ENCODE measurements at places on chromosomes 3 and 15.

GRCh38 chr3:118400886-118401285 is 633.8 kb downstream of the IGSF11 start:
- DNase-seq: no peak

- DNase-seq: no peak
Observed at GRCh38 chr15:58437531-58438105, 5.8 kb downstream of the LIPC start.

GRCh38 chr3:131546441-131546840 is 43.7 kb upstream of the MRPL3 start:
- no peak for DNase-seq

DNA sequence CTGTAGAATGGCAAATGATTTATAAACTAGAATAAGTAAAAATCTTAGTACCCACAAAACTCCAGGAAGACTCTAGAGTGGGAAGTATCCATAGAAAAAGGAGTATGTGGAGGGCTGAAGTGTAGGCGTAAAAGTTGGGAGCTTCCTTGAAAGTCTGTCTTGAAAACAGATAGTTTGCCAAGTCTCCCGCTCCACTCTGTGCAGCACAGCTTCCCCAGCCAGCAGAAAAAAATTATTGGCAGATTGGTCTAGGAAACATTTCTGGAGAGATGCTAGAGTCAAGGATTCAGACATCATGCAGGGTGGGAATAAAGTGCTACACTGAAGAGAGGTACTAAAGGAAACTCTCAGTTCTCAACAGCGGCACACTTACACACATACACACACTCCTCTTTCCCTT is 53.4 kb upstream of the CD200R1L start:
- DNase-seq: no peak

GRCh38 chr3:7144697-7145308 is 283.9 kb downstream of the GRM7 start:
- DNase-seq: no peak

DNA sequence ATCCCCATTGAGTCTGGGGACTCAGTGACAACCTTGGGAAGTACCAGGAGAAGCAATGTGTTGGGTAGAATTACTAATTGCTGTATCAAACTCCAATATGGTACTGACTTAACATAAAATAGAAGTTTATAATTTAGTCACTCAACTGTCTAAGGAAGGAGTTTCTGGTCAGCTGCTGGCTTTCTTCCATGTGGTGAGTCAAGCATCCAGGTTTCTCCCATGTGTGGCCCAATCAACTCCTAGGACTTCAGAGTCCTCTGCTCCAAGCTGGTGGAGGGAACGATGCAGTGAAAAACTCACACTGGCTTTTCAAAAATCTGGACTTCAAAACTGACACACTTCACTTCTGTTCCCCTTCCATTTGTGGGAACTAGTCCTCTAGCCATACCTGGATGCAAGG is 25.2 kb downstream of the WNT5A start:
- no peak for DNase-seq

- DNase-seq: no peak
Observed at GRCh38 chr15:48566668-48567067, 78.8 kb downstream of the FBN1 start.

DNA sequence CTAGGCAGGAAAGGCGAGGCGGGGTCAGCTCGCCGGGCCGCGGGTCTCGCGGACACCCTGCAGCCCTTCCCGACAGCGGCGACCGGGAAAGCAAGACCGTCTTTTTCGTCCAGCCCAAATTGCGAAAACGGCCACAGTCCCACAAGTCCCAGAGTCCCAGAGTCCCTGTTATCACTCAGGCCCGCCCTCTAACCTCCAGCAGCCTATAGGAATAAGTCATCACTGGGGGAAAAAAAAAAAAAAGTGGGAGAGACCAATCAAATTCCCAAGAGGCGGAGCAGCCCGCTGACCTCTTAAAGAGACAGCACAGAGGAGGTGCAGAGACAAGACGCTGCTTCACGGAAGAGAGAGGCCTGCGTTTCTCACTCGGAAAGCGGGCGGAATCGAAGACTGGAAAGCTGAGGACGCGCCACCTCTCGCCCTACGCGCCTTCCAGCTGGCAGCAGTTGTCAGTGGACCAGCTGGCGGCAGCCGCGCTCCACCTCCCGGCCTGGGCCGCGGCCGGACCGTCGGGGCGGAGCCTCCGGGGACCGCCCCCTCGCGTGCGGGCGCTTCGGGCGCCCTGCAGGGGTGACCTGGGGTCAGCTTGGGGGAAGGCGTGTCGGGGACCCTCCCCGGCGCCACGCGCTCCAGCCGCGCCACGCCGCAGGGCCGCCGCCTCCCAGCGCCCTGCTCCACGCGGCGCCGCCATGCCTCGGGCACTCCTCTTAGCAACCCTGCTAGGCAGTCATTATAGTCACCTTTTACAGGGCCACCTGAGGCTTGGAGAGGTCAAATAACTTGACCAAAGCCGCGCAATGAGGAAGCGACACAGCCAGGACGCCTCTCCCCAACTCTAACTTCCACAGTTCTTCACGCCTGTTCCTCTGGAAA is at the start of gene TPRA1:
Gene TPRA1, minus strand, starts transcription at position 141 of the 873 bp plus-strand sequence. CDS start 10,587 bp downstream, outside the sequence.
- peak; percentile 87 for DNase-seq

DNA sequence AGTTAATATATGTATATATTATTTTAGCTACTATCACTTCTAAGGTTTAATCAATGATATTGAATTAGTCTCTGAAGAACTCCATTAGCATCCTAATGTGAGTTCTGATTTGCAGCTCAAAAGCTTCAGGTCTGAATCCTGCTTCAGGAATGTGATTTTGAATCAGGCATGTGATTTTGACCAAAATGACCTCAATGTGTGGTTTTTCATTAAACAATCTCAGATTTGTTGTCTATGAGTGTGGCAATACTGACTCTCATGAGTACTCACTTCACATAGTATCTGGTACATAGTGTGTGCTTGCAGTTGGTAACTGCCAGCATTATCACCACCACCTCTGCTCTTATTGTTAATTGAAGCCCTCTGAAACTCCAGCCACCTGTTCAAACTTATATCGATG is 251.0 kb downstream of the KCNH8 start:
- DNase-seq: no peak

GRCh38 chr15:70034141-70034540 is 63.6 kb downstream of the TLE3 start:
- no peak for DNase-seq

- no peak for DNase-seq
Observed at GRCh38 chr3:140296796-140297352, 361.9 kb downstream of the CLSTN2 start.

DNA sequence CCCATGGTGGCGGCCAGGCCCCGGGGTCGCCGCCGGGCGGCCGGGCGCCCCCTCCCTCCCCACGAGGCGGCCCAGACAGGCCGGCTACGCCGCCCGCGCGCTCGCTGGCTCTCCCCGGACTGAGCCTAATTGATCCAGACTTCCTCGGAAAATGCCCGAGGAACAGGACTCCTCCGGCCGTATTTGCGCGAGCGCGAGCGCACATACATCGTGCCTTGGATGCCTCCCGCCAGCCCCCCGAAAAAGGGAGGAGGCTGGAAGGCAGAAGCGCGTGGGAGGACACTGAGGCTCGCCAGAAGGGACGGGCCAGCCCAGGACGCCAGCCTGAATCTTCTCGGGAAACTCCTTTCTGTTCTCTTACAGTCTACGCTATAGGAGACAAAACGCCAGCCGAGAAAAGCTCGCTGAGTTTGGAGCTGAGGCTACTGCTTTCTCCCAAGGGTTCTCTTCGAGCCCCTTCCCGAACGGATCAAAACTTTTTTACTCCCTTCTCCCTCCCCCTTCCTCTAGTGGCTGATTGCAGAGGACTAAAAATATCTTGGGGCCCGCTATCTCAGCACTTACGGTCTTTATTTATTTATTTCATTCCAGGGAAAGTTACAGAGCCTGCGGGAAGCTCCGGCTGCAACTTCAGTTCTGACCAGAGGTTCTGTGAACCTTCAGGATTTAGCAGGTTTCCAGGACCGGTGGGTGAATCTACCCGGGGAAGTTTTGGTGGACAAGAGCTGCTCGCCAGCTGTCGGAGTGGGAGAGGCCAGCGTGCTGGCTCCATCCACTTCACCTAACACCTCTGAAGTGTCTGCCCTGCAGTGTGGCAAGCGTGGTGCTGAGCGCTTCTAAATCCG is at the start of gene PDZRN3:
Gene PDZRN3, minus strand, starts transcription at position 121 of the 845 bp plus-strand sequence.
- peak; percentile 25 for DNase-seq
